ENCODE measurements at places on chromosomes 16 and 17.
A peak's percentile ranks its signal among the peaks of the same experiment; 100 is the strongest.

GRCh38 chr16:29158785-29159184 lies 173.9 kb downstream of the LAT start:
- no peaks in the 10 kb centered on the region for H3K27me3 ChIP-seq
- peaks cover 41% of the 10 kb centered on the region for H3K4me1 ChIP-seq
- H3K36me3 ChIP-seq, result peaks cover 17% of the 10 kb centered on the region
- no peak for DNase-seq
- no peak overlapping the region for H3K4me3 ChIP-seq

DNA sequence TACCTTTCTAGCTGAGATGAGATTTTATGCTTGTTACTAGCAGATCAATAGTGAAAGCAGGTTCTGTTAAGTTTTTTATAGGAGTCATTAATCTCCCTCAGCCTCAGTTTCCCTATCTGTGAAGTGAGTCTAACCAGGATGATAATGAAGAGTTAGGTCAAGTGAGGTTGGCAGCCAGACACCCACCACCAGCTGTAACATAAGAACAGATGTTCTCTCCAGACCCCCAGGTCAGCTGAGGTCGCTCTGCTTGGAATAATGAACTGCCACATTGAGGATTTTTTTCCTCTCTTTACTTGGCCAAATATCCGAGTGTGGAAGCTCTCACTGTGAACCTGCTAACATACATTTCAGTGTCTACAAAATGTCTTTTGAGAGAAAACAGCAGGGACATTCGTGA lies 389.6 kb downstream of the WWOX start:
- H3K4me1 ChIP-seq, result no peaks in the 10 kb centered on the region
- no peaks in the 10 kb centered on the region for H3K27me3 ChIP-seq
- H3K27ac ChIP-seq, result no peak overlapping the region
- no peaks in the 10 kb centered on the region for H3K36me3 ChIP-seq
- no peak overlapping the region for H3K4me3 ChIP-seq

DNA sequence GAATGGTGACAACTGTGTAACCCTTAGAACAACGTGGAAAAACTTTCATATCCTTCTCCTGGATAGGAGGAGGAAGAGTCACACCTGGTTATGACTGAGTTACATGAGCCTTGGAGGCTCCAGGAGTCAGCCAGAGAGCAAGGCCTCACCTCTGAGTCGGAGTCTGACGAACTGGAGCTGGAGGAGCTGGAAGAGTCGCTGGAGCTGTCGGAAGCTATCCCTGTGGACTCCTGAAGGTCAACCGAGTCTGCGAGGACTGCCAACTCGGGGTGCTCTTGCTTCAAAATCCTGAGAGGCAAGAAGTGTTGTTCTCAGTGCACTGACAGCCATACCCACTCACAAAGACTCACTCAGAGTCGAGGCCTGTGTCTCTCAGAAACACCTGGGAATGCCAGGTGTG lies 6.2 kb downstream of the JMJD6 start:
- peaks cover 42% of the 10 kb centered on the region for H3K4me1 ChIP-seq
- no peak overlapping the region for H3K27ac ChIP-seq
- no peak overlapping the region for H3K4me3 ChIP-seq
- DNase-seq, result no peak
- H3K36me3 ChIP-seq, result peaks cover 85% of the 10 kb centered on the region

GRCh38 chr16:20650400-20651166 lies 46.9 kb downstream of the ACSM1 start:
- H3K36me3 ChIP-seq, result no peaks in the 10 kb centered on the region
- no peak overlapping the region for H3K27ac ChIP-seq
- no peak for DNase-seq

- DNase-seq, result no peak
- no peaks in the 10 kb centered on the region for H3K36me3 ChIP-seq
- H3K4me1 ChIP-seq, result peaks cover 15% of the 10 kb centered on the region
Observed at GRCh38 chr17:76597156-76598003, 11.7 kb upstream of the ST6GALNAC2 start.

- H3K27me3 ChIP-seq, result peaks cover 6% of the 10 kb centered on the region
- peaks cover 13% of the 10 kb centered on the region for H3K4me1 ChIP-seq
- no peak overlapping the region for H3K4me3 ChIP-seq
- no peaks in the 10 kb centered on the region for H3K36me3 ChIP-seq
- DNase-seq, result peak; percentile 93
Observed at GRCh38 chr16:67184995-67185650, 1.4 kb upstream of the MATCAP1 start.

DNA sequence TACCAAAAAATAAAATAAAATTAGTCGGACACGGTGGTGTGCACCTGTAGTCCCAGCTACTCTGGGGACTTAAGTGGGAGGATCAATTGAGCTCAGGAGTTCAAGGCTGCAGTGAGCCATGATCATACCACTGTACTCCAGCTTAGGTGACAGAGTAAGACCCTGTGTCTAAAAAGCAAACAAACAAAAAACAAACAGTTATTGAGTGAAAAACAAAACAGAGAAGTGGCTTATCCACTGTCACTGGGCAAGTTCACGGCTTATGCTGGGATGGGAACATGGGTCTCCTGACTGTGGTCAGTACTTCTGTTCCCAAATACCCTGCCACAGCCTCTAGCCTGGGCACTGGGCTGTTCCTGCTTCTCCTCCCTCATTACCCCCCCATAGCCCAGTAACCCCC lies 9.5 kb upstream of the GRN start:
- no peaks in the 10 kb centered on the region for H3K27me3 ChIP-seq
- no peak overlapping the region for H3K27ac ChIP-seq
- H3K4me3 ChIP-seq, result no peak overlapping the region
- H3K36me3 ChIP-seq, result no peaks in the 10 kb centered on the region

Data from activated CD4-positive, alpha-beta T cell treated with anti-CD3 and anti-CD28 coated beads for 36 hours (primary cell).